8988T (cell line): ENCODE measurements at places on chromosomes 5 and 9.

DNA sequence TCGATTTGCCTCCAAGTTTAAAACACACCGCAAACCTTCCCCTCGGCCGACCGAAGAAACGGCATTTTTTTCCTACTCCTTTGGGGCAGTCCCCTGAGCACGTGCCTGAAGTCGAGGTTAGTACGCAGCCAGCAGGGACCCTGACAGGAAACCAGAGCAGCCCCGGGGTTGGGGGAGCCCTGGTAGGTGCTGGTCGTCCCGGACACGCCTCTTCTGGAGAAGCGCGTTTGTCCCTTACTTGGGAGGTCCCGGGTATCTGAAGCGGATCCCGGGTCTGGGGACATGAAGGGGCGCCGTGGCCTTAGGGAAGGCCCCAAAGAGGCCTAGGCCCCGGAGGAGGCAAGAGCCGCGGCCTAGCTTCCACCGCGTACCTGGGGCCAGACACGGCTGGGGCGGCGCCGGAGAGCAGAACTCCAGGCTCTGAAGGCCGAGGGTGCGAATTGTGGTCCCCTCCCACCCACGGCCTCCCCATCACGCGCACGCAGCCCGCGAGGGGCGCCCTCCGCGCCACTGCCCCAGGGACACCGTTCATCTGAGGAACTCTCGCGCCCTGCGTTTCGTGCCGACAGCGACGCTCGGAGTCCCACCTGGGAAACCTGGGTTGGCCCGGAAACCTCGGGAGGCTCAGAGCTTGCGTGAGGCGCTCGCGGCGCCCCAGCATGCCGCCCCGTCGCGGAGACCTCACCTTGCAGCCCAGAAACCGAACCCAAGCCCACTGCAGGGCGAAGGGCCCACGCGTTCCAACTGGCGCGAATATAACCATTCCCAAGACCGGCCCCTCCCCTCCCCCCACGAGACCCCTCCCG is 10.4 kb downstream of the OTP start:
- DNase-seq = no peak

- DNase-seq = no peak
These were observed 21.5 kb upstream of the SEMA4D start for GRCh38 chr9:89519366-89519805.

GRCh38 chr5:107381189-107381856 is 289.4 kb downstream of the EFNA5 start:
- DNase-seq = peak; percentile 28

DNA sequence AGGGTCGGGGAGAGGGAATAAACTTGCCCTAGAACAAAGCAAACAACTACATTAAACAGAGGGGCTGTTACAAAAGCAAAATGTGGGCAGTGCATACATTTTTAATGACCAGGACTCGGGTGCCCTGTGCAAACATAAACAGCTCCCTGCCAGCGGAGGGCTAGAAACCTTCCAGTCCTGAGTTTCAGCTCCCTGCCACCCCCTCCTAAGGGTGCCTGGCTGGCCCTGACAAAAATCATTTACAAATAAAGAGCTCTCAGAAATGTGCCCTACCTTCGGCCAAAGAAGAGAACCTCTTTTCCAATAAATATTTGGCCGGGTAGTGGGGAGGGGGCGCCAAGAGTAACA is 29.5 kb downstream of the FOXD1 start:
- DNase-seq = no peak

DNA sequence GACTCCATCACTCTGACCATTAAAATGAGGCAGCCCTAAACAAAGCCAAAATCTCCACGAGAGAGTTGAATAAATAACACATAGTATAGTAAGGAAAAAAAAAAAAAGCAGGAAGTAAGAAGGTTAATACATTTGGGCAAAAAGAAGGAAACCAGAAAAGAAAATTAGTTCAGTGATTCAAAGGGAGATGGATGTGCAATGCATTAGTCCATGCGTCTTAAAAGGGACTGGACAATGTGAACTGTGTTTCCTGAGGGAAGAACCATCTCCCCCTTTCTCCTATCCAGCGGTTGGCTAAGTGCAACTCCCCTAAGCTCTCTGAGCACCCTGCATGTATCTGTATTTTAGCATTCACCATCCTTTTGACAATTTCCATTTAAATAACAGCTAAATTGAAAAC is 1.4 kb downstream of the ANKRA2 start:
- no peak for DNase-seq

DNA sequence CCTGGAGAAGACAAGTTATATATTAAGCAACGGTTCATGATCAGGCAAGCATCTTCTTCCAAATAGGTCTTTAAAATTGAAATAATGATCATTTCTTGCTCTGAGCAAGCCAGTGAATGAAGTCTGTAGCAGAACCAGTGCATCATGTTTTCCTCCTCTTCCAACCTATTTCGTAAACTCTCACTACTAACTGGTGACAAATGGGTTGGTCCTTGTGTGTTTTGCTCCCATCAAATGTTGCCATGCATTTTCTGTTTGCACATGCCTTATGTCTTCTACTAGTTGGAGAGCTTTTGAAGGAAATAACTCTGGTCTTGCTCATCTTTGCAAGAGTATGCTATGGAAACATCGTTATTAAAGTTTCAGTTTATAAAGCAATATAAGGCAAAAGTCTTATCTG is 37.2 kb upstream of the SPDL1 start:
- no peak for DNase-seq

DNA sequence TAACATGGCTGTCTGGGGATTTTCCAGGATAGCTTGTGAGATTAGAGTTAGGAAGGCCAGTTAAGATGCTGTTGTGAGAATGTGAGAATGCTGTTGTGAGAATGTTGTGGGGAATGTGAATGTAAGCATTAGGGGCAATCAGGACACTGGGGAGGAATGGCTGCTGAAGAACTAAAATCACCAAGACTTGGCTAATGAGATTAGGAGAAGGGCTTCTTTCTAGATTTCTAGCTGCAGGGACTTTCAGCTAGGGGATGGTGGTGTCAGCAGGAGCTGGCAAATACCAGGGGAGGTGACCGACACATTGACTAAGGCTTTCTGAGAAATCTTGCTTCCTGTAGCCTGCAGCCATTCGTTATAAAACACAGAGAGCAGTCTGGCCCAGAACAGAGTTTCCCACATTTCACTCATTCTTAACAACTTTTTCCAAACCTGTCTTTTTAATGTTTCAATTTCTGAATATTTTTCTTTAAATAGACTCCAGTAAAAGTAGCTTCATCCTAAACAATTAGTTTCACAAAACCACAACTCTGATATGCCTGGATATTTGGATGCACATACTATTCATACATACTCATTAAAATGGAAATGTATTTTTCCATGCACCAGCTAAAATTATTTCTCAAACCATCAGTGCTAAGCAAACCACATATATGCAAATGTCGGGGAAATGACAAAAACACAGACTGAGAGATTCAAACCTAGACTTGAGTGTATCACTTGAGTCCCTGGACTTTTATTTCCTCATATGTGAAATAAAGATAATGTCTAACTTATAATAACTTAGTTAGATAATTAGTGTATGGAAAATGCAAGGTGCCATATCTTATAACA is 89.3 kb upstream of the TNC start:
- DNase-seq = no peak

DNA sequence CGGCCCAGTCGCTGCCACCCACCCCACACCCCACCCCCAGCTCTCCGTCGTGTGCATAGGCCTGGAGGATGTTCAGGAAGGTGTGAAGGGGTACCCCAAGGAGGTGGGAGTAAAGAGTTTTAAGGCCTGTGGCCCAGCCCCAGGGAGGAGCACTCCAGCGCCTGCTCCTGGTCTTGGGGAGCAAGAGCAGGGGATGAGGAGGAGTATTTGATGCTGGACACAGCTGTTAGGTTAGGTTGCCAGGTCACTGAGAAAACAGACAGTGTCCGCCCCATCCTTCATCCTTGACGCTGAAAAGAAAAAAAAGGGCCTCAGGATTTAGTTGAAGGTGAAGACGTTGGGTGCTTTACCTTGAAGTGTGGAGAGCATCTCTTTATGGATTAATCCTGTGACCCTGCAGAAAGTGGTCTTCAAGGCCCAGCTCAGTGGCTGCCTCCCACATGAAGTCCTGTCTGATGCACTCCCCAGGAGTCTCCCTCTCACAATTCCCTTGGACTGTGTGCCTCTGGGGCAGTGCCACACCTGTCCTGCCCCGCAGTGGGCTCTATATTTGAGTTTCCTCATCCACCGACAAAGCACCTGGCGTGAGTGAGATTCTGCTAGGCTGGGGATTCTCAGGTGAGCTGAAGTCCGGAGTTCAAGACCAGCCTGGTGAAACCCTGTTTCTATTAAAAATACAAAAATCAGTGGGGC is 101.8 kb downstream of the SPRY4 start:
- no peak for DNase-seq
